ENCODE measurements at places on chromosomes 11 and 22. TPM values are rescaled to one million over a fixed set of nuclear protein-coding genes. Genes with fewer than 3 reads are reported as not detected.

MEN1 gene
- 22.2 TPM for total RNA-seq

MS4A4A gene
- not detected for total RNA-seq

PGA3 gene
- total RNA-seq: not detected

SCARF2 gene
- total RNA-seq: 8.6 TPM

IL17REL gene
- total RNA-seq: under 0.01 TPM

ROBO4 gene
- total RNA-seq: 405 TPM

MMP3 gene
- not detected for total RNA-seq

OR10V1 gene
- not detected for total RNA-seq

ANO9 gene
- 0.89 TPM for total RNA-seq

C11orf86 gene
- total RNA-seq: not detected

USP28 gene
- total RNA-seq: 19.5 TPM
